ENCODE measurements at places on chromosomes 2 and 18. TPM values are rescaled to one million over a fixed set of nuclear protein-coding genes. Genes with fewer than 3 reads are reported as not detected.

DNA sequence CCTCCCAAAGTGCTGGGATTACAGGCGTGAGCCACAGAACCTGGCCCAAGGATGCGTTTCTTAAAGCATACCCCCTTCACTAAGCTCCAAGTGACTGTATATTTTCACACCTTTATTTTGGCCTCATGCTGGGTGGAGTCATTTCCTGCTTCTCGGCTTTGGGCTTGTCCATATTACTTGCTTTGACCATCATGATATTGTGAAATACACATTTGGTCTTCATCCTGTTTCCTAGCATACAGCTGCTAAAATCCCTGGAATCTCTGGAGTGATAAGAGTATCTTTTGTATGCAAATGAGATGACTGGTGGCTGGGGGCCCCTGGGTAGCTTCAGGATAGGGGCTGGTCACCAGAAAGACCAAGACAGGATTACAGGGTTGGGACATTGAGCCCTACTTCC lies 17.6 kb upstream of the COLEC12 start:
- no peak for DNase-seq

The FBXO15 gene
- 4.8 TPM for total RNA-seq

The ANKRD30BL gene
- not detected for total RNA-seq

The FRZB gene
- total RNA-seq, result not detected

- no peak for DNase-seq
Measured at GRCh38 chr2:200655918-200656580, 70.2 kb downstream of the AOX1 start.

The PAIP2B gene
- total RNA-seq, result 3.0 TPM
